Activated CD4-positive, alpha-beta memory T cell treated with anti-CD3 and anti-CD28 coated beads for 36 hours (primary cell): ENCODE measurements at places on chromosomes 11 and 22. TPM values are rescaled to one million over a fixed set of nuclear protein-coding genes. Genes with fewer than 3 reads are reported as not detected.
A peak's percentile ranks its signal among the peaks of the same experiment; 100 is the strongest.

Gene SPON1
- total RNA-seq, result 0.22 TPM

Gene DUSP8
- 2.4 TPM for total RNA-seq

Gene ZNF214
- total RNA-seq, result not detected

Gene SERPING1
- total RNA-seq, result not detected

Gene FGF19
- not detected for total RNA-seq

DNA sequence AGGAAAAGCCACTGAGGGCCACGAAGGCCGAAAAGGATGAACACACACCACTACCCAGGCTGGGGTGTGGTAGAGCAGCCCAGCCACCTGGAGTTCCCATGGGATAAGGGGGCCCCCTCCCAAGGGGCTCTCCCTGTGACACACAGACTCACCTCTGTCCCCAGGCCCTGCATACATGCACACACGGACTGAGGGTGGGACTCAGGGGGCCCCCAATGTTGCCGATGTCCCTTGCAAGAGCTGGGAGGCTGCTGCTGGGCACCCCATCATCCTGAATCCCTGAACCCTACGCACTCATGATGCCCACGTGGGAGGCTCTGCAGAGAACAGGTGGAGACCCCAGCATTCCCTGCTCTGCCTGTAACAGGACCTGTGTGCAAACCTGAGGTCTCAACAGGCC lies 14.5 kb downstream of the SHANK2 start:
- peaks cover 2% of the 10 kb centered on the region for H3K4me1 ChIP-seq
- H3K36me3 ChIP-seq, result no peaks in the 10 kb centered on the region
- no peak overlapping the region for H3K4me3 ChIP-seq
- no peak for DNase-seq

GRCh38 chr11:94604482-94604881 lies 37.3 kb downstream of the PIWIL4 start:
- peaks cover 5% of the 10 kb centered on the region for H3K36me3 ChIP-seq
- no peaks in the 10 kb centered on the region for H3K27me3 ChIP-seq
- H3K4me1 ChIP-seq, result no peaks in the 10 kb centered on the region
- no peak for DNase-seq

DNA sequence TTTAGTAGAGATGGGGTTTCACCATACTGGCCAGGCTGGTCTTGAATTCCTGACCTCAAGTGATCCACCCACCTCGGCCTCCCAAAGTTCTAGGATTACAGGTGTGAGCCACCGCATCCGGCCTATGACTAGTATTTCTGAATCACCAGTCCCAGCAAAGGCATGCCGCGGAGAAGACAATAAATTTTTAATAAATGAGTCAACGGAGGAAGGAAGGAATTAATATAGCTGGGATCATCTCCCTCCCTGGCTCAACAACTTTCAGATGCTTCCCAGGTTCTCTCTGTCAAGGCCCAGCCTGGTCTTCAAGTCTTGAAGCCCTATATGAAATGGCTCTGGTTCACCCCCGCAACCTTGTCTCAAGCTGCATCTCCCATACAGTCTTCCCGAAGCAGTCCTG lies 45.7 kb downstream of the CYTH4 start:
- no peak overlapping the region for H3K27ac ChIP-seq
- peaks cover 2% of the 10 kb centered on the region for H3K4me1 ChIP-seq
- H3K27me3 ChIP-seq, result peaks cover 39% of the 10 kb centered on the region
- no peak overlapping the region for H3K4me3 ChIP-seq
- DNase-seq, result no peak

GRCh38 chr22:21591695-21592094 lies 24.2 kb downstream of the UBE2L3 start:
- H3K4me1 ChIP-seq, result peaks cover 51% of the 10 kb centered on the region
- no peaks in the 10 kb centered on the region for H3K27me3 ChIP-seq
- DNase-seq, result no peak
- H3K27ac ChIP-seq, result no peak overlapping the region

GRCh38 chr11:19076744-19077589 lies 16.4 kb upstream of the MRGPRX2 start:
- H3K27ac ChIP-seq, result no peak overlapping the region
- no peaks in the 10 kb centered on the region for H3K36me3 ChIP-seq
- H3K27me3 ChIP-seq, result peaks cover 5% of the 10 kb centered on the region

GRCh38 chr11:120882175-120882574 lies 141.7 kb upstream of the TBCEL start:
- no peak overlapping the region for H3K27ac ChIP-seq
- H3K4me3 ChIP-seq, result no peak overlapping the region
- no peaks in the 10 kb centered on the region for H3K36me3 ChIP-seq
- no peak for DNase-seq
- H3K4me1 ChIP-seq, result no peaks in the 10 kb centered on the region

DNA sequence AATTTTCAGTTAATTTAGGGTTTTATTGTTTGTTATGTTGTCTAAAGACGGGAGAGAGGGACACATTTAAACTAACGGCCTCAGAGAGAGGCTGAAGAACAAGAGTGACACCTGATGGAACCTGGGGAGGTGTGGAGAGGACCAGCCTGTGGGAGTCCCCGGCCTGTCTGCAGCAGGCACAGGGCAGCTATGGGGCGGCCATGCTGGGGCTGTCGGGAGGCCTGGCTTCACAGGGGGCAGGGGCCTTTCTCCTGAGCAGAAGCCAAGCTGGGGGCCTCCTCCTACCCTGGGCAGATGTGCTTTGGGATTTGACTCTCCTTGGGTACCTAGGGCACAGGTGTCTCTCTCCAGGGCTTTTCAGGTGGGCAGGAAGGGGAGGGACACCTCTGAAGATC lies 21.9 kb downstream of the RELT start:
- H3K36me3 ChIP-seq, result peaks cover 10% of the 10 kb centered on the region
- no peak overlapping the region for H3K4me3 ChIP-seq
- H3K4me1 ChIP-seq, result no peaks in the 10 kb centered on the region
- no peak overlapping the region for H3K27ac ChIP-seq
- DNase-seq, result no peak

DNA sequence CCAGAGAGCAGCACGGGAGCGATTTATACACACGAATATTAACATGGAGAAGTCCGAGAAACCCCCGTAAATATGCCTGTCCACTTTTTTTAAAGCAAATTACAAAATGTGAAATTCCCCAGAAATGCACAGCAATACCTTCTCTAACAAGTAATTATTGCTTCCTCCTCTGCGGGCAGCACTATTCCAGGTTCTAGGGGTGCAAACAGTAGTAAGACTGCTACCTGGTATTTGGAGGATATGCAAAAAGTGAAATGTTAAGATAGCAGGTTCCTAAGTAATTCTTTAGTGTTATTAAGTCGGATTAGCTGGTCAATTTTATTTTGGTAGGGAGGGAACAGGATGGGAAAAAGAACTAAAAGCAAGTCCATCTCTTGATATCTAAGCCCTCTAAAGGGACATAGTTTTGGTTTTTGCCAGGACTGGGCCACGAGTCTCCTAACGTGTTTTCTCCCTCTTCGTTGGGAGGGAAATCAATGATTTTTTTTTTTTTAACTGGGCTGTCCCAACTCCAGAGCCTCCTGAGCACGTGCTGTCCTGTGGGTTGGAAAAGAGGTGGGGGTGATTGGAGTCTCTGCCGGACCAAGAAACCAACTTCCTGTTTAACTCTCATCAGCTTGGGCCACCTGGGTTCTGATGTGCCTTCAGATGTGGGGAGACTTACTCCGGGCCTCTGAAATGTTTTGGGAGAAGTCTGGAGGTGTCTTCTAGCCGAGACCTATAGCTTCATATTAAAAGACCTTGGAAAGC lies 1.7 kb upstream of the XBP1 start:
- H3K27ac ChIP-seq, result peak overlapping the region; percentile 80
- peak overlapping the region; percentile 75 for H3K4me3 ChIP-seq
- H3K36me3 ChIP-seq, result peaks cover 32% of the 10 kb centered on the region
- DNase-seq, result no peak
- H3K4me1 ChIP-seq, result peaks cover 34% of the 10 kb centered on the region
- H3K27me3 ChIP-seq, result no peaks in the 10 kb centered on the region

DNA sequence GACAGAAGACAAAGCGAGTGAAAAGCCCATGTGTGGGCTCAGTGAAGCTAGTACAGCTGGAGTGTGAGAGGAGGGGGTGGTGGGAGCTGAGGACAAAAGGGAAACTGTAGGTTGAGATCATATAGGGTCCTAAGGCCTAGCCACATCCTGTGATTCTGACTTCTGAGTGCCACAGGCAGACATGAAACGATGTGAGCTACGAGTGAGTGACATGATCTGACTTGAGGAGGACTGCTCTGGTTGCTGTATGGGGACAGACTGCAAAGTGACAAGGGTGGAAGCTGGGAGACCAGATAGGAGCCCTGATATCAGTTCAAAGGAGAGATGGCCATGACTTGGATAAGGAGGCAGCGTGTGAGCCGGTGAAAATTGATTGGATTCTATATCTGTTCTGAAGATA lies 85.4 kb downstream of the MICAL2 start:
- peak; percentile 76 for DNase-seq
- H3K4me3 ChIP-seq, result peak overlapping the region; percentile 95
- H3K27ac ChIP-seq, result peak overlapping the region; percentile 98
- H3K4me1 ChIP-seq, result peaks cover 74% of the 10 kb centered on the region

DNA sequence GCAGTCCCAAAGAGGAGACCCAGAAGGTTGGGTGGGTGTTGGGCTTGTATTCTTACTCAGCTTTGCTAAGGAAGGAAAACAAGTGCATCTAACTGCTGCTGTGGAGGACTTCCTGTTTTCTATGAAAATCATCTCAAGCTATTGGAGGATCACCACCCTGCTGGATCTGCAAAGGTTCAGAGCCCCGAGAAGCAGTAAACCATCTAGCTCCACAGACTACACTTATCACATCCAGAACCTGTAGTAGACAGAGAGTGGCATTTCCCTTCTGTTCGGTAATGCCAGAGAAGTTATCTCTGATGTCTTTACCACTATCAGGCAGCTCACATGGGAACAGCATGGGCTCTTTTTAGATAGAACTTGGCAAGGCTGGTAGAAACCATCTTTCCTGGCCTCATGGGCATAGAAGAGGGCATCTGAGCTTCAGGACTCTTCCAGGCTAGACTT lies 21.7 kb downstream of the KCNJ1 start:
- H3K36me3 ChIP-seq, result no peaks in the 10 kb centered on the region
- DNase-seq, result peak; percentile 26
- no peaks in the 10 kb centered on the region for H3K27me3 ChIP-seq
- H3K27ac ChIP-seq, result peak overlapping the region; percentile 47

DNA sequence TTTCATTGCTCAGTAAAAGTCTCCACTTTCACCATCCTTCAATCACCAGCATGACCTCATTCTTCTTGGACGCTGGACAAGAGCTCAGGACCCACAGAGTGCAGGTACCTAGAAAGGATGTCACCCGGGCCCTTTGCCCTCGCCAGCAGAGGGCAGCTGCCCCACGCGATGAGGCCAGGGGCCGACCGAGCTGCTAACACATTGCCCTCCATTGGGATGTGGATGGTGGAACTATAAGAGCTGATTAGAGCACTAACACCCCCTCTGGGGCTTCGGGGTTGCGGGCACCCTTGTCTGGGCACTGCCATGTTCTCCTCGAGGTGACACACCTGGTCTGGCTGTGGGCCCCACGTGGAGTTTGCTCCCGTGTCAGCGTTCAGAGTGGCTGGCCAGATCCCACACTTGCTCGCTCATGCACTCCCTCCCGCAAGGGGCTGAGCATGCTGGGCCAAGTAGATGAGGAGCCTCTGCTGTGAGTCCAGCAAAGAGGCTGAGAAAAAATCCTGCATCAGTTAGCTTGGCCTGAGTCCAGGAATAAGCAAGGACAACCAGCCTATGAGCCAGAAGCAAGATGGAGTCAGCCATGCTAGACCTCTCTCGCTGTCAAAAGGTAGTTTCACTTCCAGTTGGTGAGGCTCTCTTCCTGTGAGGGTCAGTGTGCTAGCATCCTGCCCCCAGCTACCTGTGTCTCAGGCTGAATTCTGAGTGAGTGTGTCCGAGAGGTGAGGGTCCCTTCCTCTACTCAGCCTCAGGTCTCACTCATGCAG lies 9.8 kb downstream of the KRTAP5-6 start:
- no peaks in the 10 kb centered on the region for H3K4me1 ChIP-seq
- no peak overlapping the region for H3K27ac ChIP-seq
- H3K36me3 ChIP-seq, result peaks cover 3% of the 10 kb centered on the region
- DNase-seq, result peak; percentile 45

- no peak for DNase-seq
- H3K4me1 ChIP-seq, result no peaks in the 10 kb centered on the region
- no peak overlapping the region for H3K27ac ChIP-seq
- H3K4me3 ChIP-seq, result no peak overlapping the region
- H3K36me3 ChIP-seq, result no peaks in the 10 kb centered on the region
Measured at GRCh38 chr11:83671289-83671688, 385.1 kb upstream of the CCDC90B start.

DNA sequence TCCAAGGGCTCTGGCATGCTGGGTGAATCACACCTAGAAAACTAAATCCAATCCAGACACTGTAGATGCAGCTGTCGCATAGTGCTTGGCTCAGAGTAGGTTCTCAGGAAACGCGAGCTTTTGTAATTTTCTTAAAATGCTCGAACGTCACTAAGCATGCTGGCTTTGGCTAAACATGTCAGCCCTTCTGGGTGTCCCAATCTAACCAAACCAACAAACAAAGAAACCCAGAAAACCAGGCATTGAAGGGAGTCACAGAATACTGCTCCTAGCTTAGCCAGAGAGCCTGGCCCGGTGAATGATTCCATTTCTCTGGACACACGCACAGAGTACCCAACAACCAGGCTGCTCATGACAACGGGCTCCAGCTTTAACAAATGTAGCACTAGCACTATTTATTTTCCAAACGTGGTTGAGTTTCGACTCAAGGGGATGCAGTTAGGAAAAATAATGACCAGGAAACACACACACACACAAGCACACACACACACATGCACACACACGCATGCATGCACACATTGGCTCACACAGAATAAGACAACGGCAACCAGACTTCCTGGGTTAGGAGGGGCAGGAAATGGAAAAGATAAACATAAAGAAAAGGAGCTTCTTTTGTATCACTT lies 492.6 kb downstream of the MIAT start:
- no peaks in the 10 kb centered on the region for H3K36me3 ChIP-seq
- no peak overlapping the region for H3K27ac ChIP-seq
- H3K27me3 ChIP-seq, result peaks cover 13% of the 10 kb centered on the region
- H3K4me1 ChIP-seq, result no peaks in the 10 kb centered on the region
- DNase-seq, result no peak

- DNase-seq, result no peak
- no peaks in the 10 kb centered on the region for H3K27me3 ChIP-seq
- peaks cover 4% of the 10 kb centered on the region for H3K4me1 ChIP-seq
- H3K36me3 ChIP-seq, result peaks cover 19% of the 10 kb centered on the region
- no peak overlapping the region for H3K4me3 ChIP-seq
Measured at GRCh38 chr22:40922484-40923303, 28.5 kb upstream of the RBX1 start.

GRCh38 chr22:40709752-40710413 lies 30.6 kb downstream of the MCHR1 start:
- no peak for DNase-seq
- no peaks in the 10 kb centered on the region for H3K36me3 ChIP-seq
- peaks cover 12% of the 10 kb centered on the region for H3K4me1 ChIP-seq
- no peak overlapping the region for H3K4me3 ChIP-seq
- H3K27me3 ChIP-seq, result peaks cover 5% of the 10 kb centered on the region

- H3K27ac ChIP-seq, result no peak overlapping the region
- DNase-seq, result no peak
- no peaks in the 10 kb centered on the region for H3K36me3 ChIP-seq
- H3K4me3 ChIP-seq, result no peak overlapping the region
Measured at GRCh38 chr22:29457730-29458129, 19.3 kb downstream of the RFPL1 start.

- peaks cover 43% of the 10 kb centered on the region for H3K4me1 ChIP-seq
- H3K36me3 ChIP-seq, result peaks cover 74% of the 10 kb centered on the region
- peak overlapping the region; percentile 96 for H3K27ac ChIP-seq
- DNase-seq, result no peak
Measured at GRCh38 chr11:128519338-128519737, 68.0 kb downstream of the ETS1 start.
